SK-MEL-5 (cell line): ENCODE measurements at places on chromosomes 13 and 19. TPM values are rescaled to one million over a fixed set of nuclear protein-coding genes. Genes with fewer than 3 reads are reported as not detected.

YJEFN3 gene
- 0.08 and 0.32 TPM in 2 replicates for total RNA-seq

CEACAM5 gene
- total RNA-seq: not detected in 2 replicates

MCEMP1 gene
- not detected in 2 replicates for total RNA-seq

KLK4 gene
- 1.0 TPM in 1 of 2 replicates, not detected in the other for total RNA-seq

C19orf81 gene
- total RNA-seq: 2.7 and 4.3 TPM in 2 replicates

ATP4B gene
- not detected in 2 replicates for total RNA-seq

DCT gene
- 1,230 and 1,300 TPM in 2 replicates for total RNA-seq

ZNF208 gene
- 0.26 and 0.90 TPM in 2 replicates for total RNA-seq

ZNF229 gene
- total RNA-seq: 0.29 and 0.98 TPM in 2 replicates
